Foreskin keratinocyte (primary cell): ENCODE measurements at places on chromosomes 16 and 17. TPM values are rescaled to one million over a fixed set of nuclear protein-coding genes. Genes with fewer than 3 reads are reported as not detected.

- DNase-seq, result no peak
Measured at GRCh38 chr17:58753026-58753425, 2.6 kb upstream of the PPM1E start.

ITGA2B gene
- 0.08 and 0.13 TPM in 2 replicates for polyA plus RNA-seq

- DNase-seq, result no peak
Measured at GRCh38 chr17:83007504-83008185, 71.8 kb upstream of the METRNL start.

DNA sequence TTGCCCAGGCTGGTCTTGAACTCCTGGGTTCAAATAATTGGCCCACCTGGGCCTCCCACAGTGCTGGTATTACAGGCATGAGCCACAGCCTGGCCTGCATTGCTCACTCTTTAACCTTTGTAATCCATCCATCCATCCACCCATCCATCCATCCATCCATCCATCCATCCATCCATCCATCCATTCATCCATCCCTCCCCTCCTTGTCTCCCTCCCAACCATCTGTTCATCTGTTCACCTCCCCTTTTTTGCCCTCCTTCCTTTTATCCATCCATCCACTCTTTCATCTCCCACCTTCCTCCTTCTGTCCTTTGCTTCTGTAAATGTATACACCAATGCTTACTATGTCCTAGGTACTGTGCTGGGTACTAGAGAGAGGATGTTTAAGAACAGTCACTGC lies 65.5 kb downstream of the CDK5R1 start:
- DNase-seq, result no peak

KRTAP4-4 gene
- polyA plus RNA-seq, result not detected in 2 replicates

DNA sequence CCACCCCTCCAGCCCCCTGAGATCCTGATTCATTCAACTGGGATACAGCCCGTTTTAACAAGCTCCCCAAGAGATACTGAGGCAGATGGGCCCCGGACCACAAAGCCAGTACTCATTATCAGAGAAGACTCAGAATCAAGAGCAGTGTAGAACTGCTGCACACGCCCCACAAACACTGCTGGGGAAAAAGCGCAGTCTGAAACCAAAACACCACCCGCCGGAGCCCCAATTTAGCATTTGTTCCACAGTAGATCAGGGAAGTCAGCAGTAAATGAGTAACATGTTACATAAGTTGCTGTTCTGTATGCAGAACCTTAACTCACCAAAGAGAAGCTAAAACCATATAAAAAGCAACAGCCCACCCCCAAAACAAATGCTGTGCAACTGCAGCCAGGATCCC lies 123.6 kb downstream of the CDYL2 start:
- DNase-seq, result no peak

DNA sequence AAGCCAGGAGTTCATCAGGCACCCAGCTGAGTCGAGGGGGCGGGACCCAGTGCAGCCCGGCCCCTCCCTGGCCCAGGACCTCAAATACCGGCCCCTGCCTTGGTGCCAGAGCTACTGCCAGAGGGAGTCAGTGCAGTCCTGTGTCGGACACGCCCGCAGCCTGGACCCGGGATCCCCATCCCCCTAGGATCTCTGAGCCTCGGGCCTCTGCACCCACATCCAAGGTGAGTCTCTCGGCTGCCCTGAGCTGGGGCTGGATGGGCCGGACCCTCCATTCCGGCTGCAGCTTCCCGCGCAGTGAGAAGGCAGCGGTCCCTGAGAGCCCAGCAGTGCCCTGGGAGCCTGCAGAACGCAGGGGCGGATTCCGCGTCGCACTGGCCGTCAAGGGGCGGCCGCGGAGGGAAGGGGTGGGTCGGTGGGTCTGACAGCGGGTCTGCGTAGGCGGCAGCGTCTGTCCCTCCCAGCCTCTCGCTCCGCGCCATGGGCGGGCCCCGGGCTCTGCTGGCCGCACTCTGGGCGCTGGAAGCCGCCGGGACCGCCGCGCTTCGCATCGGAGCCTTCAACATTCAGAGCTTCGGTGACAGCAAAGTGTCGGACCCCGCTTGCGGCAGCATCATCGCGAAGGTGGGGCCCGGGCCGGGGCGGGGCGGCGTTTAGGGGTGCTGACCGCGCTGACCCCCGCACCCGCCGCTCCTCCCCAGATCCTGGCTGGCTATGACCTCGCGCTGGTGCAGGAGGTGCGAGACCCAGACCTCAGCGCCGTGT lies at the start of gene DNASE1L2:
Gene DNASE1L2, plus strand, starts transcription at position 108 of the 765 bp plus-strand sequence. Its CDS starts 373 bp downstream, at position 481.
- DNase-seq, result no peak

PRSS36 gene
- 0.34 and 0.69 TPM in 2 replicates for polyA plus RNA-seq

- no peak for DNase-seq
Measured at GRCh38 chr16:9964426-9964825, 217.8 kb downstream of the GRIN2A start.

- DNase-seq, result no peak
Measured at GRCh38 chr16:24119807-24120206, 136.3 kb upstream of the CACNG3 start.

GRCh38 chr17:55931446-55931845 lies 180.6 kb downstream of the PCTP start:
- DNase-seq, result no peak

DNA sequence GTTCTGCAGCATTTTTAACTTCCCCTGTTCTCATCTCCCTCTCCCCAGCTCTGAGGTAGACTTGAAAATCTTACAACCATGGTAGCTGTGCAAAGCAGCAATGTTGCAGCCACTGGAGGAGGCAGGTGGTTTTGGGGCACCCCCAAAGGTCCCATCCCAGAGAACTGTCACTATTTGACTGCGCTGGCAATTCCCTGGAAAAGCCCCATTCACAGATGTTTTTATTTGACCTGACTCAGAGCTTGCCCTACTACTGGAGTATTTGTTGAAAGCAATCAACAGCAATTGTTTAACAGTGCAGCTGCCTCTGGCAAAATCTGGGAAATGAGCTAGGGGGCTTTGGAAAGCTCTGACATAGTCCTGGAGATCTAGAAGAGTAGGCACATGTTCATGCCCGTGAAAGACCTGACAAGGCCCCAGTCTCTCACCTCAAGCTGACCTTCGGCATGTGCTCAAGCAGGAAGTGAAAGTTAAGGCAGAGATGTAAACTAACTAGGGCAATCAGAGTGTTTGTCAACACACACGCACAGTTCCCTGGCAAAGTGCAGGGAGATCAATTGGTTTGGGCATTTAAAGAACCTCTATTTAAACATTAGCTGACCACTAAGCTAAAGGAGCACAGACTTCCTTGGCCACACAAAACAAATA lies 19.7 kb upstream of the PIK3R5 start:
- DNase-seq, result no peak

- DNase-seq, result no peak
Measured at GRCh38 chr16:89949121-89949742, 677 bp downstream of the DEF8 start.

GRCh38 chr17:49223517-49224197 lies 6.9 kb downstream of the PHOSPHO1 start:
- no peak for DNase-seq

DNA sequence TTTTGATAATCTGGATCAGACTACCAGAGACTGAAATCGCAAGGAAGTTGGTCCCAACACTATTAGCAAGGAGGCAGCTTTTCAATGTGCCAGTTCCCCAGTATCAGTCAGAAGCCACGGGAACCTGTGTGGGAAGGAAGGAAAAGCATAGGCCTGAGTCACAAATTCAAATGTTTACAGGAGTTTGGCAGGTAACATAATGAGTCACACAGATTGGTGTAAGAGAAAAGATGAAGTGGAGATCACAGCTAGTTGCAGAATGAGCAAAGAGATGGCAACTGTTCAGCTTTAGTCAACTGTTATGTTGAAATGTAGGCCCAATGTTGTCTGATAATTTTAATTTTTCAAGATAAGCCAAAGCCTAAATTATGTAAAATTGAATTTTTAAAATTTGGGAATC lies 28.1 kb upstream of the ITGA2B start:
- DNase-seq, result peak; percentile 89

DNA sequence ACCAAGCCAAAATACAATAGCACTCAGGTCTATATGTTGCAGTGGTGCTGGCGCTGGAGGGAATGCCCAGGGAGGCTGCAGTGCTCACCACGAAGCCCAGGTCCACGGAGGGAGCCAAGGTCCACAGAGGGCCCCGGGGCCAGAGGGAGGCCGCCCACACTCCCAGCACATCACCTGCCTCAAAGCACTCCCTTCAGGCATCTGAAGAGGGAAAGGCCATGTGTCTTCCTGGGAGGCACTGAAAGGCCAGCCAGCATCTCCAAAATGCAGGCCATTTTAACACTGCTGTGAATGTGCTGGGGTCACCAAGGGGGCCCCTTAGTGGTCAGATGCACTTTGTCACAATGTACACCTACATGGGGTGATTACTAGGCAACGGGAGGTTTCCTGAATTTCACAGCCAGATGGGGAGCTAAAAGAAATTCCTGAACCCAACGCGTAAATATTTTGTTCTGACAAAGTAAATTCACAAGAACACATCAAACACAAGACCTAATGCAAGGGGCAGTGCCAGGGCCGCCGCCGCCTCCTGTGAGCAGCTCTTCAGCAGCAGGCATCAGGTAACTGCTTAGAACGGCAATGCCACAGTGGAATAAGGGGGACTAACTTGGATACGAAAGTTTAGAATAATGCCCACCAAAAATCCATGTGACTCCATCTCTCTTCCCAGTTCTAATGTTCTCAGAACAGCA lies 42.8 kb downstream of the USP22 start:
- no peak for DNase-seq

MEOX1 gene
- 0.16 and 0.18 TPM in 2 replicates for polyA plus RNA-seq

DNA sequence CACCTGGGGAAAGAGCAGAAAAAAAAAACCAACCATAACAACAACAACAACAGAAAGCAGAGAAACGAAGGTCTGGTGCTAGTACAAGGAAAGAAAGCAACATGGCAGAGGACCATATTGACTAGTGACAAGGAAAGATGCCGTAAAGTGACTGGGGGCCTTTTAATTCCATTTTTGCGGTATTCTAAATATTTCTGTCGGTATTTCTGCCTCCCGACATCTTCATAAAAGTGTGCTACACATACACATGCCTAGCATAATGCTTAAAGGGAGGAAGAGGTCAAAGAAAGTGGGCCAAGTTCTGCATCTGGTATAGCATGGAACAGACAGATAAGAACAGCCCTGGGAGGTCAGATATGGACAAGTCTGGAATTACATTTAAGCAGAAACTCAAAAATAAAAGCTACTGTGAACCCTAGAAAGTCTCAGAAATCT lies 19.5 kb upstream of the RNF43 start:
- DNase-seq, result no peak

GRCh38 chr16:79451196-79451816 lies 149.2 kb downstream of the MAF start:
- no peak for DNase-seq

GRCh38 chr16:31177136-31177535 lies 2.8 kb upstream of the FUS start:
- DNase-seq, result peak; percentile 64

RRAD gene
- 1.7 and 3.1 TPM in 2 replicates for polyA plus RNA-seq

DNA sequence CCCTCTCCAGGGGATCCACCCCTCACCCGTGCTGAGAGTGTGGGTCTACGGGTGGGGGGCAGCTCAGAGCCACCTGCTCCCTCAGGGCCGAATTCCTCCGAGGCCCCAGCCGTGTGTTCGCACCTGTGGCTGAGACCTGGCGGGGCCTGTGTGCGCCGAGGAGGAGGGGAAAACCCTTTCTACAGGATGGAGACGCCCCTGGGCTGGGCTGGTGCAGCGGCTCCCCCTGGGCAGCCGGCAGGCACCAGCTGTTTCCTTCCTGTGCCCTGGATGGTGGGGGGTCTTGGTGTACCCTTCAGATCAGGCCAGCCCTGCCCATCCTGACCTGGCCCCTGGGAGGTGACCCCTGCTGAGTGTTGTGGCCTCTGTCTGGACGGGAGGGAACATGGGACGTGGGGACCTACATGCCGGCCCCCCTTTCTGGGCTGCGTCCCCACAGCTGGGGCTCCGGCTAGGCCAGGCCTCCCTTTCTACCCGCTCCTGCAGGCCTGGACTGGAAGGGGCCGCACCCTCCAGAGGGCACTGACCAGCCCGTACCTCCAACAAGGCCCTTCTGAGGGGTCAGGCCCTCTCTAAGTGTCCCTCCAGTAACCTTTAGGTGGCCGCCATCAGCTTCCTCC lies 28.3 kb upstream of the PABPN1L start:
- no peak for DNase-seq

AXIN1 gene
- polyA plus RNA-seq, result 19.2 and 21.5 TPM in 2 replicates

- no peak for DNase-seq
Measured at GRCh38 chr16:88523309-88524161, 46.7 kb upstream of the ZC3H18 start.

KRT31 gene
- polyA plus RNA-seq, result 8.3 and 39.4 TPM in 2 replicates

DNA sequence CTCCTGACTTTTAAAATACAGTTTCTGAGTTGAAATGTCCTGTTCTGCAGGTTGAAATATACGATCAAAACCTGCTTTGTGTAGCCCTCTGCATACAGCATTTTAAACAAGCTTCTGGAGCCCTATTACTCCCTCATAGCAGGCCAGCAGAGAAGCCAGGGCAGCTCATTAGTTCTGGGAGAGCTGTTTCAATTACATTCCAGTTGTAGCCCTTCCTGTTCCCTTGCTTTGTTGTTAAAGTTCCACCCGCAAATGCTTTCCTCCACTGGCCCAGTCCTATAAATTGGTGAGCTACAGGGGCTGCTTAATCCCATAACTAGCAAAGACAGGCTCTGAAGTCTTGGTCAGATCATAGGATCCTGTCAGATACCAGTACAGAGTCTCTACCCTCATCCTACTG lies 162.5 kb downstream of the SLC39A11 start:
- DNase-seq, result no peak

DNA sequence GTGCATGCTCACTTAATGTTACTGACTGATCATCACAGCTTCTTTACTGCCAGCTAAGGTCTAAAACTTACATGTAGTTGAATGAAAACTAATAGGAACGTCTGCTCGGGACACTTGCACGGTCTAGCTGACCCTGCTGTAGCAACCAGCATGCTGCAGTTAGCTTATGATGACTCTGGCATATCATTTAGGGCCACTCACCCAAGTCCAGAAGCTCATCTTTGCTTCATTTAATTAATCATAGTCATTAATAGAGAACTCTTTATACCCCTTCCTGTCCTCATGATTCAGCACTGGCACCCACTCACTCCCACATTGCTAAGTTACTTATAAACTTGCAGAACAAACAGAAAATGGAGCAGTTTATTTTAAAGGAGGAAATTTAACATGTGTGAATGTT lies 136.3 kb downstream of the NLK start:
- DNase-seq, result no peak

DNA sequence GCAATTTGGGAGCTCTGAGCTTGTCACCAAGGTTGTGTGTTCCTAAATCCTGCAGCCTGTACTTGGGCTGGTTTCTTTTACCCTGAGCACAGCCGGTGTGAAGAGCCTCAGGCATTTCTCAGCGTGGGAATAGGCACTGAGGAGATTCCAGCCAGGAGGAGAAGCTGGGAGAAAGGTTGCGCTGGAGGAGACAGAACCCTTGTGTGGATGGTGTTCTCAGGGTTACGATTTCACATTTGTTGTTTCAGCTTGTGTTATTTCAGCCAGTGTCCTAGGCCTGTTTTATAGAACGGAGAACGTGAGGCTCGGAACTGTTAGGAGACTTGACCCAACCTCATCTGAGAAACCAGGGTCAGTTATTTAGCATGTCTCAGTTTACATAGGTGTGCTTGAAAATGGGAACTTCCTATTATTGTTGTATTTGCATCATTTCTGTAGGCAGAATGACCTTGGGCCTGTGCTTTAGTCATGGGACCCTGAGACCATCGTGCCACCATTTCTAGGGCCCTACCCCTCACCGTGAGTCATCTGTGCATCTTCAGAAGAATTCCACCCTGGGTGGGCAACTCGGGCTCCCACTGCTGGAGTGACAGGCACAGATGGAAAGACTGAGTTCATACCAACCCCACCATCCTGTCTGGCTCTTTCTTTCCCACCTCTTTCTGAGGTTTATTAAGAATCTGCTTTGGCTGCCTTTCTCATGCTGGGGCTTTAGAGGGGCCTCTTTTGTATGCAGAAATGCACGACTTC lies 134.9 kb downstream of the MSI2 start:
- no peak for DNase-seq
